Stimulated activated CD4-positive, alpha-beta T cell treated with anti-CD3 and anti-CD28 coated beads, Interleukin-15, amount 100 ng/mL, for 1 hour (primary cell): ENCODE measurements at places on chromosomes 6 and 20.
A peak's percentile ranks its signal among the peaks of the same experiment; 100 is the strongest.

DNA sequence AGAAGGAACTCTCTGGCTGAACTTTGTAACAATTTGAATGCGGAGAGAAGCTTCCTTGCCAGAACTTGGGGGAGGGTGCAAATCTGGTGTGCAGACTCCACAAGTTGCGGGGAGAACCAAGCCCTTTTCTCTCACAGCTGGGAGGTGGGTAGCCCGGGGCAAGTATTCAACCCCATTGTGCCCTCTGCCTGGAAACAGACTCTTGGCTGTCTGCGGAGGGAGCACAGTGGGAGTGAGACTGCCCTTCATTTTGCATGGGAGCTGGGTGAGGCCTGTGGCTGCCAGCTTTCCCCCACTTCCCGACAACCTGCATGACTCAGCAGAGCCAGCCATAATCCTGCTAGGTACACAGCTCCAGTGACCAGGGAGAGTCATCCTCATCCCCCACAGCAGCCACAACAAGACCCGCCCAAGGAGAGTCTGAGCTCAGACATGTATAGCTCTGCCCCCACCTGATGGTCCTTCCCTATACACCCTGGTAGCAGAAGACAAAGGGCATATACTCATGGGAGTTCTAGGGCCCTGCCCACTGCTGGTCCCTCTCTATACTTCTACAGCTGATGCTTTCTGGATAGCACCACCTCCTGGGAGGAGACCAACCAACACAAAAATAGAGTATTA is 29.4 kb upstream of the TPD52L1 start:
- DNase-seq = no peak

DNA sequence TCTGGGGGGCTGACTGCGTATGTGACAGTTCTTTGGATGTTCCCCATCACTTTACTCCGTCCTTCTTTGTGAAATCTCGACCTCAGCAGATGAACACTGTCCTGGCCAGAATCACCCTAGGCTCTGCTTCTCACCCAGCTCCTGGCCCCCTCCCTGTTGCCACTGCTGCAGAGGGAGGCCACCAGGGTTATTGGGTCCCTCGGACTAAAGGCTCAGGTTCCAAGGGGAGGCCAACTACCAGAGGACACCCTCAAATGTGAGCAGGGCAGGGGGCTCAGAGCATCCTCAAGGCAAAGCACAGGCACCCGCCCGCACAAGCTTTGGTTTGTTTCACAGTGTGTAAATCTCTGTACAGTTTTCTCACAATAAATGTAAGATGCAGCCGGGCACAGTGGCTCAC is 269.9 kb downstream of the UST start:
- no peak for DNase-seq

DNA sequence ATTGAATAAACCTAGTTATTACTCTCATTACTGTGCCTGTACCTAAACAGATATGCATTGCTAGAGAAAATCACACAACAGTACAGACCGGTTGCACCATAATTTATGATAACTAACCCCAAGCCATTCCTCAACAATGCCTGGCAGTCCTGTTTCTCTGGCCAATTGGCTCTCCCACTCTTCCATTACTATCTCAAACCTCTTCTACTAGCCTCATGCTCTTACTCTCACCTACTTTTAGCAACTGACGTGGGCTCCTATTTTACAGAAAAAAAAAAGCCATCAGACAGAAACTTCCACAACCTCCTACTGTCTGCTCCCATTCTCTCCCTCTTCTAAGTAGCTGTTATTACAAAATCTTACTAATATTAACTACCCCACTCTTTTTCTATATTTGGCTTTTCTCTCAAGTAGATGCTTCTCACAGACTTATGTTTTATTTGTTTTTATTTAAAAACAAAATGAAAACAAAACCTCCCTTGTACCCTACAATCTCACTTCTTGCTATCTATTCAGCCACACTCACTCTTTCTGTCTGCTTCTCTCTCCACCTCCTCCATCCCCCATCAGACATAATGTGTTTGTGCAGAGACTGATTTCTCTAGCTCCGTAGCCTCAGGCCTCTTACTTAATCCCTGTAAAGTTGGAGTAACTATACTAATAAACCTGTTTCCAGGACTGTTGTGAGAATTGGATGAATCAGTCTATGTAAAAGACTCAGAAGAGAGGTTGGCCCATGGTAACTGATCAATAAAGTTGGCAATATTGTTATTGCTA is 9.1 kb downstream of the GOPC start:
- no peak for DNase-seq

DNA sequence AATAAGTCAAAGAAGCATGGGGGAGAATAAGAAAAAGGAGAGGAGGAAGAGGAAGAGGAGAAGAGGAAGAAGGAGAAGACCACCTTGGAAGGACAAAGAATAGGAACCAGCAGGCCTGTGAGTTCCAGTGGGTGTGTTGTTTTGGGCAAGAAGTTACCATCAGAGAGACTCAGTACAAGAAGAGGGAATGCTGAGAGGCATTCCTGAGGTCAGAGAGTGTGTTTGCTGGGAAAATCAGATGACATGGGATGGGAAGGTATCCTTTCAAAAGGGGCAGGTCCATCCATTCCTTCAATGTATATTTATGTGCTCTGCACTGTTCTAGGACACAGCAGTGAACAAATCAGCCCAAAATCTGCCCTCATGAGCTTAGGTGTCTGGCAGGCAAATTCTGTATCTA is 40.5 kb upstream of the PRIM2 start:
- DNase-seq = no peak

- no peak for DNase-seq
Measured at GRCh38 chr20:19433371-19434350, 221.2 kb downstream of the SLC24A3 start.

- DNase-seq = no peak
Measured at GRCh38 chr6:10343320-10343719, 71.6 kb downstream of the TFAP2A start.

DNA sequence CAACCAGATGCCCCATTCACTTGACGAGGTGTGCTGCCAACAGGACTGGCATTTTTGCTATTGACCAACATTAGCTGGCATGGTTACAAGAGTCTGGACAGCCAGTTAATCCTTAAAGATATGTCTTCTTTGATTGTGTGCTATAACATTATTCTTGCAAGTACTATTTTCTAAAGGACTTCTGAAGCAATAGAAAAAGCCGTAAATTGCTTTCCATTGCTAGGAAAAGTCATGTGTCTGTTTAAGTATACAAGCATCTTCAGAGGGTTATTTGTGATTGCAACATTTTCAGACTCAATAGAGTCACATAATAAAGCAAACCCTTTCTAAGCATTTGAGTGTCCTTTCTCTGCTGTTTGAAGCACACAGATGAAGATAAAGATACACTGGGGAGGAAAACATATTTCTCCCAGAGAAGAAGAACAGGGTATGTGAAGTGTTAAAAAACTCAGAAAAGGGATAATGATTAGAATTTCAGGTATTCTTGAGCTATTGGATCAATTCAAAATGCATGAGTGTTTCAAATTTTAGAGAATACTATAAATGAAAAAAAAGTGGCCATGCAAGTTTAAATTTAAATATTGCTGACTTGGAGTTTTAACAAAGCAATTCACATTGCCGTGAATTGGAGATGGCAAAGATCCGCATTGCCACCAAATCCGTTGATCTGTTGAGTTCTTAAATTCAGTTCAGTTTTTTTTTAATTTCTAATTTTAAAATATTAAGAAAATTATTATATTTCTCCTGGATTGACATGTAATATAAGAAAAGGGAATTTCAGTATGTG is 191.7 kb upstream of the MAP3K7 start:
- no peak for DNase-seq

DNA sequence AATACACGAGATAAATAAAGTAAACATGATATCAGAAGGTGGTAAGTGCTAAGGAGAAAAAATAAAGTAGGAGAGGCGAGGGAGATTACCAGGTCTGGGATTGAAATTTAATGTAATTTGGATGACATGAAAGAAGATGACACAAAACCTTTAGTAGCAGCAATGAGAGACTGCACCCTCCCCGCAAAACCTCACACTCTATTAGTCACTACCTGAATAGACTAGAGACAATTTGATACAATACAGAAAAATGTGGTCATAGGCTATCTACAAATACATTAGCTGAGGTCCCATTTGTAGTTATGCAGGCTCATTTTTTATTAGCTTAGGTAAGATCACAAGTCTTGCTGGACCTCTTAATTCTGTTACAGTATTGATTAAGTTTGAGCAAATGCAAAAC is 125.5 kb downstream of the LRFN2 start:
- DNase-seq = no peak

- no peak for DNase-seq
Measured at GRCh38 chr6:152402791-152403190, 234.4 kb downstream of the SYNE1 start.

DNA sequence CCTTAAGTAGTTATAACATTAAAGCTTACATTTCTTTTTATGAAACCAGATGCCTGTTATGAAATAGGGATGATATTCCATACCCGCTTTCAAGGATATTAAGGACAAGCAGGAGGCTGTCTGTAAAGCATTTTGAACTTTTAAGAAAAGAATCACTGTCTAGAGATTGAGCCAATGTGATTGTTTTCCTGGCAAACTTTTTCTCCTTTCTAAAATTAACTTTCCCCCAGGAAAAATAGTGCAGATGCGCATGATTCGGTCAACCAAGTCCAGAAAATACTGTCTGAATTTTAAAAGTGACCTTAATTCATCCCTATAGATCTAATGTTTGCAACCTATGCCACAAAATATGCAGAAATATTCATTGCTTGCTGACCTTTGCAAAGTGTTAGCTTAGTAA is 15.1 kb upstream of the DEK start:
- DNase-seq = no peak

DNA sequence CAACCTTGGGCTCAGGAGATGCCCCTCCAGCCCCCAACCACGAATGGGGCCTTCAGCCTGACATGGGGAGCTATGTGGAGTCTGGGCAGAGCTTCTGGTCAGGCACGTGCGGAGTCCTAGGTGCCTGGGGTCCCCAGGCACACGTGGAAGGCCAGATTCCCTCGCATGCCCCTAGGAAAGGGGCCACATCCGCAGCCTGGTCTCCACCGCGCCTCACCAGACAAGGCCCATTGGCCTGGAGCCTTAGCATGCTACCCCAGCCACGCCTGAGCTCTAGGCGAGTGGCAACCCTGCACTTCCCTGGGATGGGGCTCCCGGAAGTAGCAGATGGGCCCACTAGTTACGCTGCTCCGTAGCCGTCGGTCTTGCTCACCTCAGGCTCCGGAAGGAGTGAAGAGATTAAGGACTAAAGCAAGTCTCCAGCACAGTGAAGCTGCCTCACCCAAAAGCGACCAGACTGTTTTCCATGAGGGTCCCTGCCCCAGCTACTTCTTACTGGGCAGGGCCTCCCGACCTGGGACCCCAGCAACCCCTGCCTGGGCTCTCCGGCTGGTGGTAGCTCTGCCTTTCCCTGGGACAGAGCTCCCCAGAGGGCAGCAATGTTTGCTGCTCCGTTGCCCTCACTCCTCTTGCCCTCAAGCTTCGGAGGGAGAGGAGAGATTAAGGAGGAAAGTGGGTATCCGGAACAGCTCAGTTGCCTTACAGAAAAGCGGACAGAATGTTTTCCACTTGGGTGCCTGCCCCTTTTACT is 93.2 kb upstream of the IMPG1 start:
- no peak for DNase-seq

- DNase-seq = no peak
Measured at GRCh38 chr6:106735136-106735633, 105.8 kb downstream of the QRSL1 start.

GRCh38 chr20:4787820-4788219 is 66.1 kb downstream of the PRND start:
- DNase-seq = no peak

GRCh38 chr20:10511509-10512251 is 76.6 kb downstream of the SLX4IP start:
- DNase-seq = peak; percentile 42

- DNase-seq = no peak
Measured at GRCh38 chr6:37433657-37434271, 743 bp downstream of the CMTR1 start.

- no peak for DNase-seq
Measured at GRCh38 chr6:87555506-87555905, 34.3 kb downstream of the RARS2 start.

DNA sequence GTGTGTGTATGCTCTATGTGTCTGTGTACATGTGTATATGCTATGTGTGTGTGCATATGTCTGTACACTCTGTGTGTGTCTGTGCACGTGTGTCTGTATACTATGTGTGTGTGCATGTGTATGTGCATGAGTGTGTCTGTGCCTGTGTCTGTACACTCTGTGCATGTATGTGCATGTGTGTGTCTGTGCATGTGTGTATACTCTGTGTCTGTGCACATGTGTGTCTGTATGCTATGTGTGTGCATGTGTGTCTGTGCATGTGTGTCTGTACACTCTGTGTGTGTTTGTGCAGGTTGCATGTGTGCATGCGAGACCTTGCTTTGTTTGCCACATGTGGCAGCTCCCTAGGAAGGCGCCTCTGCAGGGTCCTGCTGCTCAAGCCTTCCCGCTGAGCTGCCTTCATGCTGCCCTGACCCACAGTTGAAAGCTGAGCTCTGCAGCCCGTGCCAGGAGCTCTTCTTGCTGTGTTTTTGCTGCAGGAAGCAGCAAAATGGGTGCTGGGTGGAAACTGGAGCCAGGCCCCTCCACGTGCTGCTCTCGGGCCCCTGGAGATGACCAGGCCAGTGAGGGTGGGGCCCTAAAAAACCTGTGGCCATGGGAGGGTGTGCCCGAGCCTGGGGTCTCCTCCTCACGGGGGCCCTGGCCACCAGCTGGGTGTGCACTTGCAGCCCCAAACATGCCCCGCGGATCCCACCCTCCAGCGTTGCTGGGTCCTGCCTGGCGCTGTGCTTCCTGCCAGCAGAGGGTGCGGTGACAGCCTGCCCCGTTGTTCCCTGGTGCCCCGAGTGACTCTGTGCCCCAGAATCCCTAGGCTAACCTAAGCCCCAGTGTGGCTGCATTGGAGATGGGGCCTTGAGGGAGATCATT is 109.1 kb downstream of the DACT2 start:
- no peak for DNase-seq

DNA sequence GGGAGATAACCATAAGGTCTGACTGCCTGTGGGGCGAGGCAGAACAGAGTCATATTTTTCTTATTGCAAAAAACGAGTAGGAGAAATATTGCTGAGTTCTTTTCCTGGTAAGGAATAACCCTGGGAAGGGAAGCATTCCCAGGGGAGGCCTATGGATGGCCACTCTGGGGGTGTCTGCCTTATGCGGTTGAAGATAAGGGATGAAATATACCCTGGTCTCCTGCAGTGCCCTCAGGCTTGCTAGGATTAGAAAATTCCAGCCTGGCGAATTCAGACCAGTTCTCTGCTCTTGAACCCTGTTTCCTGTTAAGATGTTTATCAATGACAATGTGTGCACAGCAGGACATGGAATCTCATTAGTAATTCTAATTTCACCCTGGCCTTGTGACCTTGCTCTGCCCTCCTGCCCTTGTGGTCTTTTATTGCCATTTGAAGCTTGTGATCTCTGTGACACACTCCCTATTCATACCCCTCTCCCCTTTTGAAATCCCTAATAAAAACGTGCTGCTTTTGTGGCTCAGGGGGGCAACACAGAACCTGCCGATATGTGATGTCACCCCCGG is 491.1 kb upstream of the EYS start:
- DNase-seq = no peak

DNA sequence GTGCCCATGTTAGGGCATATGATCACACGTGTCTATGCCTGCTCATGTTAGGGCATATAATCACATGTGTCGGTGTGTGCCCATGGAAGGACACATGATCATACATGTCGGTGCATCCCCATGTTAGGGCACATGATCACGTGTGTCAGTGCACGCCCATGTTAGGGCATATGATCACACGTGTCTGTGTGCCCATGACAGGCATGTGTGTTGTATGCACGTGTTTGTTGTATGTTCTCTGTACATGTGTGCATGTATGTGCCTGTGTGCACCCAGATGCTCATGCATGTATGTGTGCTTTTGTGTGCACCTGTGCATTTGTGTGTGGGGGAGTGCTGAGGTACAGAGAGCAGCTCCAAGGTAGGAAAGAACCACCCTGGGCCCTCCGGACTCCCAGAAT is 29.8 kb downstream of the YTHDF1 start:
- no peak for DNase-seq

- no peak for DNase-seq
Measured at GRCh38 chr6:328136-328670, 35.9 kb downstream of the DUSP22 start.
